GM23338 (cell line): ENCODE measurements at places on chromosomes 11 and 22.

GRCh38 chr22:30444632-30445437 is 19.3 kb downstream of the MTFP1 start:
- DNase-seq: peak; percentile 89

GRCh38 chr11:127521413-127521812 is 520.8 kb upstream of the KIRREL3 start:
- no peak for DNase-seq

GRCh38 chr11:116607027-116607426 is 165.8 kb downstream of the BUD13 start:
- peak; percentile 24 for DNase-seq

- DNase-seq: peak; percentile 53
Observed at GRCh38 chr11:31834237-31834636, 23.1 kb upstream of the PAX6 start.

DNA sequence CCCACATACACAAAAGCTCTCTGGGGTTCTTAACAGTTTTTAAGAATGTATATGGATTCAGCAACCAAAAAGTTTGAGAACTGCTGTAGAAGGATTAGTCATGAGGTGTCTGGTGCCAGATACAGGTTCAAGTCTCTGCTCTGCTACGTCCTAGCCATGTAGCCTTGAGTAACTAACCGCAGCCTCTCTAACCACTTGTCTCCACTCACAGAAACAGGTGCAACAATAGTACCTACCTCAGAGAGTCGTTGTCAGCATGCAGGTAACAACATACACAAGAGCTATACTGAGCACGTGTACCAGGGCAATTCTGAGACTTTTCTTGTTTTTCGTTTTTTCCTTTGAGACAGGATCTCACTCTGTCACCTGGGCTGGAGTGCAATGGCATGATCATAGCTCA is 26.9 kb downstream of the CBX7 start:
- no peak for DNase-seq

DNA sequence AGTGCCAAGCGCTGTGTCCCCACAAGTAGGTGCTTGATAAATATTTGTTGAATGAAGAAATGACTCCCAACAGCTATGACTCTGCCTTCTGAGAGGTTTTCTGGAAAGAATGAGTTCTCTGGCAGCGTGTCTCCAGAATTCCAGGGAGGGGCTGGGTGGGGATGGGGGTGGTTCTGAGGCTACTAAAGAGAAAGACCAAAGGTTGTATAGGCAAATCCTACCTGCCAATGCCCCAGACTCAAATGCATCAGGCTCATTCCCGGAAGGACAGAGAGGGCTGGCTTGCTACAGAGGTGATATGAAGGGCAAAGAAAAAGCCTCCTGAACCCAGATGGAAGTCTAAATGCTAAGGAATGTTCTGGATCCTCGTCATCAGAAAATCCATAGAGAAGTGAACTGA is 1.9 kb downstream of the DUSP18 start:
- DNase-seq: no peak

- peak; percentile 22 for DNase-seq
Observed at GRCh38 chr11:8989453-8989852, 14.3 kb downstream of the NRIP3 start.

GRCh38 chr11:117684731-117685130 is 112.3 kb downstream of the DSCAML1 start:
- no peak for DNase-seq

GRCh38 chr22:46084376-46084775 is 66.0 kb upstream of the PPARA start:
- no peak for DNase-seq

GRCh38 chr22:47332246-47332980 is 570.0 kb downstream of the TBC1D22A start:
- no peak for DNase-seq

DNA sequence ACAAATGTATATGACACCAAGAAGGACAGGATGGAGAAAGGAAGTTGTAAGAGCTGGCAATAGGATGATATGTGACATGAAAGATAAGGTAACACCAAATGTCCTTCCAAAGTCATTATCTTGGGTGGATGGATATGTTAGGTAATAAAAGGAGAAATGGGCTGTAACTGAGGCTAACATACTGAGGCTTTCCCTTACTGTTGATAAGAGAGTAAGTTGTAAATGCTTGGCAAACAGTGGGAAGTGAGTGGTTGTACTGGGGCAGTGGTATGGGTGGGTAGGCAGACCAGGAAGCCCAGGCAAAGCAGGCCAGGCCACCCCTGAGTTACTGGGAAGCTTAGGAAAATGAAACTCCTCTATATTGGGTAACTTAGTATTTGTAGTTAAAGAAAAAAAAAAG is 73.7 kb downstream of the ARHGAP42 start:
- no peak for DNase-seq

- DNase-seq: peak; percentile 20
Observed at GRCh38 chr11:109971184-109971523, 122.0 kb upstream of the ZC3H12C start.

DNA sequence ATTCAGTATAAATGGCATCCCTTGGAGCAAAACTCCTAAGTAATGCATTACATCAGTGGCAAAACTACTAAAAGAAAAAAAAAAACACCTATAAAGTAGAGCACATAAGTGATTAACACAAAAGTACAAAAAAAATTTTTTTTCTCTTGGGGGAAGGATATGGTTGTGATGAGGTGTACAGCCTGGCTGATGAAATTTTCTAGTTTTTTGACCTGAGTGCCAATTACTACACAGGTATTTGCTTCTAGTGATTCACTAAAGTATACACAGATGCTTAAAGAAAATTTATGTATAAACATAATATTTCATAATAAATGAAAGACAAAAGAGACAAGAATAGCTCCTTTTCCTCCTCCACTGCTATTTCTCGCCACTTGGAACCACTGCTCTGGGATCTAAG is 71.8 kb upstream of the APOA1 start:
- DNase-seq: no peak

DNA sequence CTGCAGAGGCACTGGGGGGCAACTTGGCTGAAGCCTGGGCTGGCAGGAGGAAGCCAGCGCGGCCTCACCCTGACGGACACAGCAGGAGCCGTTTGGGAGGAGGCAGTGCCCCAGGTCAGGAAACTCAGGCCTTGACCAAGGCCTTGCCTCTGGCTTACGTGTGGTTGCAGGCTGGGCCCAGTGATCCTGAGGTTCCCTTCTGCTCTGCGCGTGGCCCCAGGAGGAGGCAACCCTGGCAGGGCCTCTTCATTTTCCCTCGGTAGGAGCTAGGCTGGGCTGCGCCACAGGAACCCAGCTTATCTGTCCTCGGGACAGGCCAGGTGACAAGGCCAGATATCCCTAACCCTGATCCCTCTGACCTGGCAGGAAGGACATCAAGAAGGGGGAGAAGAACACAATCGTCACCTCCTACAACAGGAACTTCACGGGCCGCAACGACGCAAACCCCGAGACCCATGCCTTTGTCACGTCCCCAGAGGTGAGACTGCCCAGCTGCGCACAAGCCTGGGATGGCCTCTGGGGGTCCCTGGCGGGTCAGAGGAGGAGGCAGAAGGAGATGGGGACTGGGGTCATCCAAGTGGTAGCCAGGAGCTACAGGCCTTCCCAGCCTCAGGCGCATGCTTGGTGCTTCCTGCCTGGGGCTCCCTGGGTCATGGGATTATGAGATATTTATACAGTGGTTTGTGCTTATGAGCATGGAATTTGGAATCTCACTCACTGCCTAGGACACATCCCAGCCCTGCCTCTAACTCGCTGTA is 20.6 kb downstream of the POLR3H start:
- DNase-seq: peak; percentile 66

GRCh38 chr22:17893900-17894535 is 119.7 kb upstream of the BID start:
- no peak for DNase-seq

GRCh38 chr22:48659404-48659996 is 1168.2 kb downstream of the BRD1 start:
- no peak for DNase-seq

DNA sequence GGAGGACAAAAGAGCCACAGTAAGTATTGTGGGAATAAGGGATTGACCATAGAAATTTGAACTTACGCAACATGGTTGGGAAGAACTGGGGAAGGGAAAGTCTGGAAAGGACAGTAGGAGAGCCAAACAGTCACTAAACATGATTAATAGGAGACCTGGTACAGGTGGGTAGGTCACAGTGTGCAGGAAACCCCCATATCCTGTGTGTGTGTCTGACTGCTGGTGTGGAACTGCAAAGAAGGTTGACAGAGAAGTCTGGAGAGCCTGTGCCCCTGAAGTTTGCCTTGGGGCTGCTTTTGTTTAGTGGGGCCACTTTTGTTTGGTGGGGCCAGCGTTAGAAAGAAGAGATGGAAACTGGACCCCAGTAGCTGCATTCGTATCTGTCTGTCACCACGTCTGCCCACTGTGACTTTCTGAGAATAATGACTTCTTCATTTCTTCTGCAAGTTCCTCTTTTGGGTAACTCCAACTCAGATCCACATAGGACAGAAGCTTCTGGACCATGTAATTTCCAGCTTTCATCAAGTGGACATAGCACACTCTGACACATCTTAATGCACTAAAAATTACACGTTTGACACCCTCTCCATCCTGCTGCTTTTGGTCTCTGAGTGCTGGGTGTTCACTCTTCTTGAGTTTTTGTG is 126.8 kb upstream of the RAG2 start:
- DNase-seq: no peak
